ENCODE measurements at places on chromosomes 3 and 15.
A peak's percentile ranks its signal among the peaks of the same experiment; 100 is the strongest.

DNA sequence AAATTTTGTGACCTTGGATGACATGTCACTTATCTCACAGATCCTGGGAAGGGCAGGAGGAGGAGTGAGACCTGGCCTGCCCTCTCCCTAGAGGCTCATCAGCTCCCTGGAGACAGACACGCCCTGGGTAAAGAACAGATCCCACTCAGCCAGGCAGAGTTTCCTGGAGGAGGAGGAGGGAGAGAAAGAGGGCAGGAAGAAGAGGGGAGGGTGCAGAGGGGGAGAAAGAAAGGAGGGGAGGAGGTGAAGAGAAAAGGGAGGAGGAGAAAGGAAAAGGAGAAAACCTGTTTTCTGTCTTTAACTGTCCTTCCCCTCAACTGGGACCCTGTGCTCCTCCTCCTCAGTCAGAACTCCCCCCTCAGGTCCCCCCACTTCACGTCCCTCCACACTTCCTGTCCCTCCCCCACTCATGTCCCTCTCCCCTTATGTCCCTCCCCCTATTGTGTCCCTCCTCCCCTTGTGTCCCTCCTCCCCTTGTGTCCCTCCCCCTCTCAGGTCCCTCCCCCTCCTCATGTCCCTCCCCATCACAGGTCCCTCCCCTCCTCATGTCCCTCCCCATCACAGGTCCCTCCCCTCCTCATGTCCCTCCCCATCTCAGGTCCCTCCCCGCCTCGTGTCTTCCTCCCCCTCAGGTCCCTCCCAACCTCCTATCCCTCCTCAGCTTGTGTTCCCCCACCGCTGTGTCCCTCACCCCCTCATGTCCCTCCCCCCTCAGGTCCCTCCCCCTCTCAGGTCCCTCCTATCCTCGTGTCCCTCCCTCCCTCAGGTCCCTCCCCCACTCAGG is 52.3 kb upstream of the CGNL1 start:
- no peak for DNase-seq

DNA sequence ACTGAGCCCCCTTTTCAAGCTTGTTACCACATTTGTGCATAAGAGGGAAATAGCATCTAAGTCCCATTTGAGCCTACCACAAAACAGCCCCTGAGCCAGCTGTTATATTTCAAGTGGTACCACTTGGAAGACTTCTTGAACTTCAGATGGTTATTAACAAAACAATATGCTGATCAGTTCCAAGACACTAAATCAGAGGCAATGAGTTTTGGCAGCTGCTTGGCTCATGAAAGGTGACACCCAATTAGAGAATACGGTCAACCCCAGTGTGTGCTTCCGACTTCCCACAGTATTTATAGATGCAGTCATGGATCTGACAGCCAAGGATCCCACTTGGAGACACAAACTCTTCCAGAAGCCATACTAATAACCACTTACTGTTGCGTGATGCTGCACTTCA is 469.6 kb upstream of the PPP2R3A start:
- DNase-seq: no peak

- DNase-seq: no peak
These were observed 67.2 kb downstream of the BOC start for GRCh38 chr3:113278599-113278955.

GRCh38 chr3:108320746-108321350 is 24.5 kb downstream of the HHLA2 start:
- no peak for DNase-seq

- DNase-seq: no peak
These were observed at the start of gene CDCP1 for GRCh38 chr3:45145681-45146614. Gene CDCP1, minus strand, starts transcription at chr3:45146378. Its CDS starts 91 bp downstream, at chr3:45146287.

DNA sequence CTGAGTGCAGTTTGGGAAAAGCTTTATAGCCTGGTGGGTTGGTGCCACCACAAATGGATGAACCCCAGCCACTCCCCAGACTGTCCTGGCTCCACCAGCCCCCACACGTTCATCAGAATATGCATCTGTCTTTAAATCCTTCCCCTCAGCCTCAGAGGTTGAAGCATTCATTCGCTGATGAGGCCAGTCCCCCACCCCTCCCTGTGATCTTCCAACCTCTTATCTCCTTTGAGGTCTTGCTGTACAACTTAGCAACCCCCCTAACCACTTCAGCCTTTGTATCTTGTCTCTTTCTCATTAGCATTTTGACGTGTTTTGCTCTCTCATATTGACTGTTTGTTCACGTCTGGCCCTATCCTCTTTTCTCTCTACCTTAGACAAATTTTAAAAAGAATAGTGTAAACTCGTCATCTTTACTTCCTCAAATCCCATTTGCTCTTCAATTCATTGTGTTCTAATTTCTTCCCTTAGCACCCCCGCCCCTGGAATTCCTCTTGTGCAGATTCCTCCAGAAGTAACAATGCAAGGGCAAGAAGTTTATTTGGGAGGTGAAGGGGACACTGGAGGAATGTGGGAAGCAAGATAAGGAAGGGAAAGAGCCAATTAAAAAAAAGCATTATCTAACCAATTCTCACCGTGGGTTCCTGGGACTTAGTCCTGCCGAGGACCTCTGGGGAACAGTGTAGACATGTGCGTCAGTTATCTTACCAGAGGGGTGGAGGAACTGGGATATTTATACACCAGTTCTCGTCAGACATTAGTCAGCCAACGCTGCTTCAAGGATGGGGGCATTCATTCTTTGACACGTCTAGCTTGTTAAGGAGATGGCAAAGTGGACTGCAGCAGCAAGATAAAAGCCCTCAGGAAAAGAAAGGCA is 38.6 kb downstream of the MOBP start:
- DNase-seq: no peak

GRCh38 chr15:41777421-41777973 is 3.2 kb downstream of the MAPKBP1 start:
- no peak for DNase-seq

- DNase-seq: no peak
These were observed 34.0 kb downstream of the TKT start for GRCh38 chr3:53221827-53222182.

GRCh38 chr15:98713585-98714001 is 65.3 kb downstream of the IGF1R start:
- no peak for DNase-seq

DNA sequence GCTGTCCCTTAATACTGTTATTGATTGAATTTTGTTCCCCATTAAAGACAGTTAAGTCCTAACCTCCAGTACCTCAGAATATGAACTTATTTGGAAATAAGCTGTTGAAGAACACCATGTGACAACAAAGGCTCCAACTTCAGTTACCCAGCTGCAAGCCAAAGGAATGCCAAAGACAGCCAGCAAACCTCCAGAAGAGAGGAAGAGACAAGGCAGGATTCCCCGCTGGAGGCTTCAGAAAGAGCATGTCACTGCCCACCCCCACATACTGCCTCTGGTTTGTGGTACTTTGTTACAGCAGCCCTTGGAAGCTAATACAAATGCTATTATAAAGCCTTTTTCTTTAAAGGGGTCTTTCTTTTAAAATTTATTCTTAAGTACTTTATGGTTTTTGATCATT is 18.4 kb upstream of the NEK10 start:
- DNase-seq: no peak

GRCh38 chr3:6326771-6327170 is 534.1 kb upstream of the GRM7 start:
- no peak for DNase-seq

DNA sequence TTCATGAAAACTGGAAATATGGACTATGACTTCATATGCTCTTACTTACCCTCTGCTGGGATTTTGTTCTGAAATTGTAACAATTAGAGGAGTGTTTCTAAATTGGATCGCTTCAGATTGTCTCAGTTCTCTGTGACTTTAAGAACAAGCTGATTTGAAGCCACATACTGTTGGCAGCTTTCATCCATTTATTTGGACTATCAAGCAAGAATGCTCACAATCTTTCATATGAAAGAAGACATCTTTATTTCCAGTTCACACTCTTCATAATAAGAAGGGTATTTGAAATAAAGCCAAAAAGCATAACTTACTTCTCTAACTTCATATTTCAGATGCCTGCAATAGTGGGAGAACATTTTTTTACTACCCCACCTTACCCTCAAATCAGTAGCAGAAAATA is 491.6 kb upstream of the TPRG1 start:
- DNase-seq: no peak

DNA sequence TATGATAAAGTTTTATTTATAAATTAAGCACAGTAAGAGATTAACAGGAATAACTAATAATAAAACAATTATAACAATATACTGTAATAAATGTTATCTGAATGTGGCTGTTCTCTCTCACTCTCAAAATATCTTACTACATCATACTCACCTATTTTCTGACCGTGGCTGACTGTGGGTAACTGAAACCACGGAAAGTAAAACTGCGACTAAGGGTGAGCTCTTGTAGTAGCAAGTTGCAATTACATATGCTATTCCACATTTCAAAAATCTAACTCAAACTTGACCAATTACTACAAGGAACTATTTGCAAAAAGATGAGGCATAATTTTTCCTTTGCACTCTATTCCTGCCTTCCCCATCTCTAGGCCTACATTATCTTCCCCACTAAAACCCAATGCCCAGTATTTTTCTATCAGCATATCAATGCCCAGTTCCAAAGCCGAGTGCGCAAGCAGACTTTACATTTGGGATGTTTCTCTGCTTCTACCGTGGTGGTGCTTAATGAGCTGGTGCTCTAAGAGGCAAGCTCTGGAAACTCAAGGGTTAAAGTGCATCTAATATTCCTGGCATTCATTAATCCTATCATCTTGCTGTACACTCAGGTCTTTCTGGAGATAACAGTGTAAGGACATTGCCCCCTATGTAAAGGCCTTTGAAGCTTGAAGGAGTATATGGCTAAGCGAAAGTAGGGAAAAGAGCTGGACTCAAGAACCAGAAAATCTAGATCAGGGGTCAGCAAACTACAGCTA is 6.7 kb downstream of the PCYT1A start:
- DNase-seq: no peak

- no peak for DNase-seq
These were observed 114.6 kb downstream of the LRRK1 start for GRCh38 chr15:101033801-101034200.

DNA sequence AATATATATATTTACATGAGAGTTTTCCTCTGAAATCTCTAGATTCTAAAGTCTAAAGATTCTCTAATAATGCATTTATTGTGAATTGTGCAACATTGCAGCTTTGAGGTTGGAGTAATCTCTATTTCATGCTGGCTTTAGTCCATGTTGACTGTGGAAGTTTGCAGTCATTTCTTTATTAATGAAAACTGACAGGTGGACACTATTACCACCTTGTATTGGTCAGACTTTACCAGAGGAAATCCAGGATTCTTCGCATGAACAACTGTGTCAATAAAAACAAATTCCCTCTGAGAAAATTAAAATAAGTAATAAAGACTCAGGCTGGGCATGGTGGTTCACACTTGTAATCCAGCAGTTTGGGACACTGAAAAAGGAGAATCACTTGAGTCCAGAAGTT is 274.1 kb downstream of the SHQ1 start:
- no peak for DNase-seq

- no peak for DNase-seq
These were observed 2.8 kb upstream of the OR5K1 start for GRCh38 chr3:98460220-98460619.

GRCh38 chr3:138875096-138875753 is 40.5 kb upstream of the PIK3CB start:
- no peak for DNase-seq

- no peak for DNase-seq
These were observed 38.4 kb downstream of the MAP2K1 start for GRCh38 chr15:66424963-66425612.

- DNase-seq: no peak
These were observed 74.6 kb upstream of the LRTM1 start for GRCh38 chr3:55002416-55002930.

DNA sequence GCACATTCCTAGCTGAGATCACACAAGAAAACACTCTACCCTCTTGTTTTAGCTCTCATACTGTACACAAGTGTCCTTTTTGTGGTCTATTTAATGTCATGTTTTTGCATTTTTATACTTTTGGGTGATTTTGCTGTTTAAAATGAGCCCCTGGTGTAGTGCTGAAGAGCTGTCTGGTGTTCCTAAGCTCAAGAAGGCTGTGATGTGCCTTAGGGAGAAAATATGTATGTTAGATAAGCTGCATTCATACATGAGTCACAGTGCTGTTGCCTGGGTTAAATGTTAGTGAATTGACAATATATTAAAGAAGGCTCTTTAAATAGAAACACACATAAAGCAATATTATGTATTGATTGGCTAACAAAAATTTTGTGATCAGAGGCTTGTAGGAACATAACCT is 387.4 kb upstream of the C2CD4B start:
- DNase-seq: no peak

- peak; percentile 82 for DNase-seq
These were observed 485.2 kb upstream of the PROK2 start for GRCh38 chr3:72270072-72270681.

DNA sequence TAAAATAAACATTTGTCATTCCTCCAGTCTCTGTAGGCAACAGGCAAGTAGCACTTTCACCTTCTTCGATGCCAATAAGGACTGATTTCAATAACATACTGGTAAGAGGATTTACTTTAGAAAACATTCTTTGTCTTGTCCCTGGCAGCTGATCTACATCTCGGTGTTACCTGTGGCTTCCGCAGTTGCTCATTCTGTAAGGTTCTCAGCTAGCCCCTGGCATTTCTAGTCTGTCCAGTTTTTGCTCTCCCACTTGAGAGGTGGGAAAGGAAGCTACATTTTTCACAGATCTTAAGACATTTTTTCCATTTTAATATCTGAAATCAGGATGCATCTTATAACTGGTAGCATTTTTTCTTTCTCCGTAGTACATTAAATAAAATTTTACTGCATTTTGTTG is 19.7 kb upstream of the MAP6D1 start:
- DNase-seq: no peak

GRCh38 chr3:102802819-102803420 is 368.1 kb downstream of the ZPLD1 start:
- DNase-seq: no peak

DNA sequence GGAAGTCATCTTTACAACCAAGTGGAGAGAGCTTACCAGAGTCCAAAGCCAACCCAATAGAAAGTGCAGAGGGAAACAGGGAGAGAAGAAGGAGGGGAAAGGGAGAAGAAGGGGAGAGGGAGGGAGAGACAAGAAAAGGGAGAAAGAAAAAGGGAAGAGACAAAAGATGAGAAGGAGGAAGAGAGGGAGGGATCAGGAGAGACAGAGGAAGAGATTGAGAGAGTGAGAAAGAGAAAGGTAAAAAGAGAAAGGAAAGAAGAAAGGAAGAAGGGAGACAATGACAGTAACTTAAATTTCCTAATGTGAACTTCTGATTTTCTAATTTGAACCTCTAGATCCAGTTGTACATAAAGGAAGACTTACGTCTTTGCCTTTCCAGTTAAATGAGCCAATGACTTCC is 20.7 kb upstream of the WNT5A start:
- no peak for DNase-seq

- no peak for DNase-seq
These were observed 17.7 kb downstream of the ACAA1 start for GRCh38 chr3:38119248-38119544.

DNA sequence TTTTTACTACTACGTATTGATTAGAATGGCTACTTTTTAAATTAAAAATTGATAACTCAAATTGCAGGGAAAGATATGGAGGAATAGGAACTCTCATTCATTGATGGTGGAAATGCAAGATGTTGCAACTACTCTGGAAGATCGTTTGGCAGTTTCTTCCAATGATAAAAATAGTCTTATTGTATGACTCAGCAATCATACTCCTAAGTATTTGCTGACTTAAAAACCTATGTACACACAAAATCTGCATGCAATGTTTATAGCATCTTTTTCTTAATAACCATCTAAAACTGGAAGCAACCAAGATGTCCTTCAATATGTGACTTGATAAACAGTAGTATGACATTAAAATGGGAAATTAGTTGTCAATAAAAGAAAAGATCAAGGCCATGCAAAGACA is 87.4 kb upstream of the LRRC3B start:
- no peak for DNase-seq

GRCh38 chr3:63918321-63918720 is 6.1 kb upstream of the SCAANT1 start:
- DNase-seq: no peak

- no peak for DNase-seq
These were observed 7.2 kb downstream of the FSD2 start for GRCh38 chr15:82798531-82799166.
